ENCODE measurements at places on chromosomes 5 and 9. TPM values are rescaled to one million over a fixed set of nuclear protein-coding genes. Genes with fewer than 3 reads are reported as not detected.
A peak's percentile ranks its signal among the peaks of the same experiment; 100 is the strongest.

DNA sequence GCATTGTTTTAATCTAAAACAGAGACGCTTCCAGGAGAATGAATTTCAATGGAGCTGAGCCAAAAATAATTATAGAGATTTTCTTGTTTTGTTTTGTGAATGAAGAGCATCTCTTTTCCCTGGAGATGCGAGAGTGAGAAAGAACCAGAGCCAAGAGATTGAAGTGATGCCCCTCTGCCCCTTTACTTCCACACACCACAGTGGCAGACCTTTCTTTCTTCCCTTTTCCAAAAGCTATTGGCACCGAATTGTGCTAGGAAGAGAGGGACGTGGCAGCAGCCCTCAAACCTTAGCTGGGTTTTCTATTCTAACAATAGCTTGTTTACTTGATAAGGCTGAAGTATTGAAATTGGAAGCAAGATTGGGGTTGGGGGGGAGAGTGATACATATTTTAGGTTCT, 133.0 kb upstream of the TMEM161B start:
- DNase-seq, result no peak

DNA sequence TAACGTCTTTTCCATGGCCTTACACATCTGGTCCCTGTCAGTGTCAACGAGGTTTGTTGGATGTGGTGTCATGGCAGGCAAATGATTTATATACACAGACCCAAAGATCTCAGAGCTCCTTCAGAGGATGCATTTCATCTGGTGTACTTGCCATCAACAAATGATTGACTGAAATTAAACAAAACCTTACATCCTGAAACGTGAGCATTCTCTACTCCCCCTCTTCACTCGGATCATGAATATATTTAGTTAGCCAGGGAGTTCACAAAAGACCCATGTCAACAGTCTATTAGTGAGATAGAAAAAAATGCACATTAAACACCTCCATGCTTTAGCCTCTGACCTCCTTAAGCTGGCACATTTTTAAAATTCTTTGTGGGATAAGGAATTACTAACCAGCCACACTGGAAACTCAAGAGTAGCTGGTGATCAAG, 215.6 kb downstream of the EFNA5 start:
- DNase-seq, result no peak

DNA sequence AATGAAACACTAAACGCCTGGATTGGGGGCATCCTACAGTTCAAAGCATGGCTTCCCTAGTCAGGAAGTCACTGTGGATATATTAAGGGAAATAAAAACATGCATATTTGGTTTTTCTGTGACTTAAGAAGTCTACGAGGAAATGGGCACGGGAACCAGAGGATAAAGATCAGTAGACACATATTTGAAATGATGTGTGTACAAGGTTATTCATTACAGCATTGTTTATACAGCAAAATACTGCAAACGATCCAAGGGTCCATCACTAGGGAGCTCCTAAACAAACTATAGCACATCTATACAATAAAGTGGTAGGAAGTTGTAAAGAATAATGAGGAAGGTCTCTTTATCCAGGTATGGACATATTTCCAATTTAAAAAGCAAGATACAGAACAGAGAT, 71.8 kb downstream of the EFNA5 start:
- DNase-seq, result no peak

GRCh38 chr5:19531374-19531952, 456.5 kb downstream of the CDH18 start:
- DNase-seq, result peak; percentile 4

Gene POU5F2
- 3.1 TPM for total RNA-seq

Gene SPINK1
- total RNA-seq, result not detected

Data from fibroblast of the aortic adventitia (primary cell).